ENCODE measurements at places on chromosomes 12 and 14.
A peak's percentile ranks its signal among the peaks of the same experiment; 100 is the strongest.

DNA sequence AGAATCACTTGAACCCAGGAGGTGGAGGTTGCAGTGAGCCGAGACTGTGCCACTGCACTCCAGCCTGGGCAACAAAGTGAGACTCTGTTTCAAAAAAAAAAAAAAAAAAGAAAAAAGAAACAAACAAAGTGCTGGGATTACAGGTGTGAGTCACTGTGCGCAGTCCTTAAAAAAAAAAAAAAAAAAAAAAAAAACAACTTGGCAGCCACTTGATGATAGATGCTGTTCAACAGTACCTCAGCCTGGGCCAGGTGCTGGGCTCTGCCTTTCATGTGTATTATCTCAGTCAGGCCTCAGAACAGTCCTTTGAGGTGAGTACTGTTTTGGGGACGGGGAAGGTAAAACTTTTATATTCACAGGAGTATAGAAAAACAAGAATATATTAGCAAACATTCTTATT, 9.6 kb downstream of the ACADS start:
- no peak for DNase-seq

GRCh38 chr12:103908877-103909276, 21.3 kb upstream of the HSP90B1 start:
- DNase-seq: peak; percentile 72

DNA sequence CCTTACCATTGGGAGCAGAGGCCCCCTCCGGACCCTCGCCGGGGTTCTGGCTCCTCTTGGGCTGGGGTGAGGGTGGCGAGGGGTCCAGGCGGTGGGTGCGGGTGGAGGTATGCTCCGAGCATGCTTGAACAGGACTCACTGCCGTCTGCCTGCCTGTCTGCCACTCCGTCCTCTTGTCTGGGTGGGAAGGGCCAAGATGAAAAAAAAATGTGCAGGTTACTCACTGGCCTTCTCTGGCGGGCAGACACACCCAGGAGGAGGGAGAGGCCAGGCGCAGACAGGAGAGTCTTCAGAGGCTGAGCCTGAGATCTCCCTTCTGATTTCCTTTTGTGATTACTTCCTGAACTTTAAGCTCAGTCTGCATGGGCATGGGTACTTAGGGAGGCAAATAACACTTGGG, 76.1 kb downstream of the STON2 start:
- DNase-seq: no peak

GRCh38 chr12:132373901-132374611, 44.7 kb upstream of the GALNT9 start:
- peak; percentile 53 for DNase-seq

DNA sequence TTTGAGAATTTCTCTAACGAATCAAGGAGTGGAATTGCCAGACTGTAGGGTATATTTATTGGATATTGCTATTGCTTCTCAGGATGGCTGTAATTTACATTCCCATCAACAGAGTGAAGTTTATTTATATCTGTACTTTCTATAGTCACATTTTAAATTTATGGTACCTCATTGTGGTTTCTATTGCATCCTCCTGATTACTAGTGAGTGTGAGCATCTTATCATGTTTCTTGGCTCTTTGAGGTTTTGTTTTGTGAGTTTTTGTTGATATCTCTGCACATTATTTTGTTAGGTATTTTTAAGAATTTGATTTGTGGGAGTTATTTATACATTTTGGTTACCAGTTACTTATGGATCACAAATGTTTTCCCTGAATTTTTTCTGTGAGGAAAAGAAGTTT, 13.9 kb downstream of the DNM1L start:
- no peak for DNase-seq

DNA sequence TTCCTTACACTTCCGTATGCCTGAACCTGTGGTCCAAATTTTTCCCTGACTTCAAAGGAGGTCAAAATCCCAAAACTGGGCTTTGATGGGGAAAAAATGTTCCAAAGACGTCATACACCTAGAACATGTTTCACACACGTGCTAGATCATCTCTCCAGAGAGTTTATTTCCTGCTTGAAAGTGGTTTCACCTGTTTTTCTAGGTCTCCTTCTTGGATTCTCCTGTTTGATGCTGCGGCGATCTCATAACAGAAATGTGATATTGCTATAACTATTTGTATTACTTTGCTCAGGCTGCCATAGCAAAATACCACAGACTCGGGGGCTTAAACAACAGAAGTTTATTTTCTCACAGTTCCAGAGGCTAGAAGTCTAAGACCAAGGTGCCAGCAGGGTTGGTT, 19.7 kb upstream of the TMCC3 start:
- no peak for DNase-seq

- peak; percentile 81 for DNase-seq
These were observed 5.7 kb downstream of the FAM177A1 start for GRCh38 chr14:35051796-35052195.

GRCh38 chr12:10901427-10901826, 7.9 kb downstream of the TAS2R13 start:
- peak; percentile 26 for DNase-seq

- no peak for DNase-seq
These were observed 10.8 kb upstream of the PSMA6 start for GRCh38 chr14:35281341-35281740.

DNA sequence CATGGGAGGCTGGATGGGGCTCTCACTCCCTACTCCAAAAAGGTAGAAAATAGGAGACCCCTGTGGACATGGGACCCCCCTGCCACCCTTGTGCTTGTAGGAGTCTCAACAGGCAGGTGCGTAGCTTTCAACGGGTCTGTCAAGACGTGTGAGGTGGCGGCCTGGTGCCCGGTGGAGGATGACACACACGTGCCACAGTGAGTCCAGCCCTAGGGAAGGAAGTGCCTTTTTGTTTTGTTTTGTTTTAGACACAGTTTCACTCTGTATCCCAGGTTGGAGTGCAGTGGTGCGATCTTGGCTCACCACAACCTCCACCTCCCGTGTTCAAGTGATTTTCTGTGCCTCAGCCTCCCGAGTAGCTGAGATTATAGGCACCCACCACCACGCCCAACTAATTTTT, 12.9 kb downstream of the P2RX4 start:
- no peak for DNase-seq

DNA sequence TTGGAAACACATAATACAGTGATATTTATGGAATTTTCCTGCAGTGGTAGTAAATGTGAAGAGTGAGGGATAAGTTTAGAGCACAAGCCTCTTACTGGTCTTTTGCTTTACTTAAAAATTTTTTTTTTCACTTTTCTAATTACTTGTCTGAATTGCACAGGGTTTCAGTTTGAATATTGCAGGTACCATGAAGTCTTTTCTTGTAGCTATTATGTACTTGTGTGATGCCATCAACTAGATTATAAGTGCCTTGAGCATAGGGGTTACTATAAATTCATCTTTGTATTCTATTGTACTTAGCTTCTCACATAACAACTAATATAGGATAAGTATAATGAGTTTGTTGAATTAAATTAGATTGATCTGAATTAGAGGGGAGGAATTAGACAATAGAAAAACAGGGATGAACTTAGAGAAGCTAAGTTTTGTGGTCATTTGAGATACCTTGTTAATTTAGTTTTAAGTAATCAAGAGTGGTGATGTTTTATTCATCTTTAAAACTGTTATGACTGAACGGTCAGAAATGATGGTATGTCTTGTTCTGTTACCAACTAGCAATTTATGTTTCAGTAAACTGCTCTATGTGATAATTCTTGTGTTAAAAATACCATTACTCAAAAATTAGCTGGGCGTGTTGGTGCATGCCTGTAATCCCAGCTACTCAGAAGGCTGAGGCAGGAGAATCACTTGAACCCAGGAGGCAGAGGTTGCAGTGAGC, 42.1 kb downstream of the CCDC91 start:
- DNase-seq: no peak

GRCh38 chr14:95296966-95297365, 22.7 kb downstream of the CLMN start:
- no peak for DNase-seq

DNA sequence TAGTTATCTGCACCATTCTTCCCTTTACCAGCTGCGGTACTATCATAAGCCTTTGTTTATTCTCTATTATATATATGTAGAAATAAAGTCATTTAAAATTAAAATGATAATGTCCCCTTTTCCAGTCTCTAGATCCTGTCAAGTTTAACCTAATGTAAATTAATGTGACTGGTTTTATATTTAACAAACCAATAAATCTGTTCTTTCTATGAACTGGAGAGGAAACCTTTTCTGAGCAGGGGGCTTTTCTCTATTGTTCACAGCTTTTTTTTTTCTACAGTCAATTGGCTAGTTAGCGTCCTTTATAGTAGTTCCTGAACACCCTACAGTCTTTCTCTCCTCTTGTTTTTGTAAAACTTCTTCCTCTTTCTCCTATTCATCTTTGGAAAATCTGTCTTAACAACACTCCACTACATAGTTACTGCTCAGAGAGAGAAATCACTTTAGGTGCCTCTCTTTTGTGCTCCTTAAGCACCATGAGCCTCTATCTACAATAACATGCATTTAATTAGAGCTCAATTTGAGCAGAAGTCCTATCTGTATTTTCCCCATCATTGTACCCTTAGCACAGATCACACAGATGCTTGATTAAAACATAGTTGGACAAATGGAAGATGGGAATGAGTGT, 332.6 kb upstream of the SYT1 start:
- no peak for DNase-seq

DNA sequence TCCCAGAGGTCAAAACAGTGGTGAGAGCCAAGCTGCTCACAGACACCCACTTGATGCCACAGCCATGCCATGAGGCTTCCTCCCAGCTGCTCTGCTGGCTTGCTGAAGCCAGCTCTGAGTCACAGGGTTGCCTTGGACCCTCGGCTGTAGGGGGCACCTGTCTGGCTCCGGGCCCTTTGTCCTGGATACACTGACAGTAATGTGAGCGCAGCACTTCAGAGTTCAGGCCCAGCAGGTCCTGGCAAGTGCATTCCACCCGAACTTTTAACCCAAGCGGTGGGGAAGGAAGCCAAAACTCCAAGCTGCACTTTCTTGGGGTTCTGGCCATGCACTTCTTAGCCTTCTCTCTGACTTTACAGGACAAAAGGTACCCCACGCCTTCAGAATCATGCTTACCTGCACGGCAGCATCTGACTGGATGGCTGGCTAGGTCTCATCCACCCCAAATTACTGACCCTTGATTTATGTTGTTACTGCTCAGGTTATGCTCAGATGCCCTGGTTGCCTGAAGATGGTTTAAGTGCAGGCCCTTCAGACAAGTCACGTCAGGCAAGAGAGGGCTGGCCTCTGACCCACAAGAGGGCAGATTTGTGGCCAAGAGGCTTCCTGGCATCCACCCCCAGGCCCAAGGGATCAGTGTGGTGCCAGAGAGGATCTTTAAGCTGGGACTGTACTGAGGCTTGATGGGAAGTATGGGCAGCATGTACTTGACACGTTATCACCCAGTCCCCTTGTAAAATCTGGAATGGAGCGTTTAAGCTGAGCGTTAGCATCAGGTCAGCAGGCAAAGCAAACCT, 24.8 kb downstream of the SLC25A29 start:
- DNase-seq: no peak

DNA sequence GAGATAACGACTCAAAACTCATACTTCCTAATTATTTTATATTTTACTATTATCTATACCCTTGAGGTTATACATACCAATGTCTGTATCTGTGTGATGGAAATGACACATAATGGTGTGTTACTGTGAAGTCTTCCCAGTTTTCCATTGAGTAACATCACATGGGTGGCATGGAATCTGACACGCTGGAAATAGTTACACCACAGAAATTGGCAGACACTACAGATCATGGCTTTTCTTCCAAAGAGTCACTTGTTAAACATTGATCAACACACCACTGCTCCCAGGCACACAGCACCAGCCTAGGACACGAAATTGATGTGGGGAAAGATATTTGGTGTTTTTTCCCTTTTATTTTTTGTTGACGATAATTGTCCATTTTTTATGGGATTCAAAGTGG, 33.0 kb upstream of the VWF start:
- no peak for DNase-seq

GRCh38 chr14:55373784-55374705, 37.6 kb downstream of the ATG14 start:
- DNase-seq: peak; percentile 68

DNA sequence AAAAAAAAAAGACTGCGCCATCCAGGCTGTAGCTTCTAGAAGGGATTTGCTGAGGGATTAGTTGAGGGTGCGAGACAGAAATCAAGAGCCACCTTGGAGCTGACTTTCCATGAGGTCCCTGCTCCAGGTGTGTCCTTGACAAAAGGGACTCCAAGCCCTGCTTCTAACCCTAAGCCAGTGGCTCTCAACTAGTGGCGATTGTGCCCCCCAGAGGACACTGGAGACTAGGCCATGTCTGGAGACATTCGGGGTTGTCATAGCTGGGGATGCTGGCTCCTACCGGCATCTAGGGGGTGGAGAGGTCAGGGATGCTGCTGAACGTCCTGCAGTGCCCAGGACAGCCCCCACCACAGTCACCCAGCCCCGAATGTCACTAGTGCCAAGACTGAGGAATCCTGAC, 40.6 kb downstream of the SPRING1 start:
- DNase-seq: no peak

DNA sequence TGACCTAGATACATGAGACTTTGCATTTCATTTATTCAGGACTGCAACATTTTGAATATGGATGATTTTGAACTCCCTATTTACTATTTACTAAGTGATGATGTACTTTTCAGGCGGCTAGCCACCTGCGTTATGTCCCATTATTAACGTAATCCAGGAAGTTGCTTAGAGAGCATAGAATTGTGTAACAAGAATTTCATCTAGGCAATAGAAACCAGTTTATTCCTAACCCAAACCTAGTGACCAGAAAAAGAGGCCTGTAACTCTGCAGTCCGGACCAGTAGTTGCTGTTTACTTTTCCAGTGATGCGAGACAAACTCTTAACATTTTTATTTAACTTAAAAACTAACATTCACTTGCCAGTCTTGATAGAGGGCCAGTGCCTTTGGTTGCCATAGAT, 12.3 kb downstream of the NUDT4 start:
- no peak for DNase-seq

DNA sequence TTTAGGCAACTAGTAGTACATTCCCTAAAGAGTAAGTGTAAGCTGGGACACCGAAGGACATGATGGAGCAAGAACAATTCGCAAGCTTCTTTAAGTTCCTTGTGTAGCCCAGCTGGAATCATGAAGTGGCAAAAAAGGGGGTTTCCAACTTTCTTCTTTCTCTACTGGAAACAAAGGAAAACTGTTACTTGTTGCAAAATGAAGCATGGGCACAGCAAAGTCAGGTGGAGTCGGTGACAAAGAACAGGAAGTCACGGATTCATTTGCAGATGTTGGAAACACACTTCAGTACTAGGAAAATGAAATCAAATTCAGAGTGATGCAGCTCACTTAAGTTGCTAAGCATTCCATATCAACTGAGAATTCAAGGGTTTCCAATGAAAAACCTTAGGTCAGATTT, 706.9 kb upstream of the STXBP6 start:
- no peak for DNase-seq
